ENCODE measurements at places on chromosomes 7 and 10.

GRCh38 chr7:44587843-44588711 is 6.0 kb upstream of the TMED4 start:
- peak; percentile 32 for DNase-seq

GRCh38 chr10:78985973-78986818 is 82.6 kb upstream of the ZMIZ1 start:
- no peak for DNase-seq

DNA sequence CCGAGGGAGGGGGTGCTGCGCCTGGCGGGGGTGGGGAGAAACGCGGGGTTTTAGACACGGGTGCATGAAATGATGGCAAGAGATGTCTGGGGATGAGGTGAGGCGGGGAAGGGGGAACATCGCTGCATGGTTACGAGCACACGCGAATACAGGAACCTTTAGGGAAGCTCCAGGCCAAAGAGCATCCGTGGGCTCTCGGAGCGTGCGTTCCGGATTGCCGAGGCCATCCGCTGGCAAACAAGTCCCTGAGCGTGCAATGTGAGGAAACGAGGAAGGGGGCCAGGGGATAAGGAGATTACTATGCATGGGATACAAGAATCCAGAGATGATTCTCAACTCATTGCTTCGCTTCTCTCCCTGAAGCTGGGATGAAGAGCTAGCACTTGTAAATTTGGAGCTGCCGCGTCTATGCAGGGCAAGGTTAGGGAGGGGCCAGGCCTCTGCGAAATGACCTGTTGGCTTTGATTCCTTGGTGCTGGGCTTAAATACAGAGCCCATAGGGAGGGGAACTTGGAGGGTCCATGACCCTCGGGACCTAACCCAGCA is 520 bp upstream of the WNT2 start:
- DNase-seq: no peak

DNA sequence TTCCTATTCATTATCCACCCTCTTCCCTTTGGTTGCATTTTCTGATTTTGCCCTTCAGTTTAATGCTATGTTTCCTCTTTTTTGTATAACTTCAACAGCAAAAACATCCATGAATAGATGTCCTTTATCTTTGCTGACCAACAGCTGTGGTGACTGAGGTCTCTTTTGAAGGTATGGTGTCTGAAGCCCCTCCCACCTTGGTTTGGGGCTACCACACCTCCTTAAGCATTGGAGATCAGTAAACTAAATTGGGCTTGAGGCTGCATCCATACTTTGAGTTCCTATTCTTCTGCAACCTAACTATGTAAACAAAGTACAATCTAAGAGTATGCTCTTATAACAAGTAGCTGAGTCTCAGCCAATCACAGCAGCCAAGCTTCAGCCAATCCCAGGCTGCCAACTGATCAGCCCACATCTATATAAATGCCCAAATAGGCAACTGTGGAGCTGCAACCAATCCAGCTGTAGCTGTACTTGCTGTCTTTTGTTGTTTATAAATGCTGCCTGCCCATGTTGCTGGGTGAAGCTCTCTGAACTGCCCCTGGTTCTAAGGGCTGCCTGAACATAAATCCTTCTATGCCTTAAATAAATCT is 69.4 kb upstream of the PDLIM1 start:
- no peak for DNase-seq

- DNase-seq: no peak
Observed at GRCh38 chr7:106485031-106485551, 175.9 kb downstream of the CCDC71L start.

DNA sequence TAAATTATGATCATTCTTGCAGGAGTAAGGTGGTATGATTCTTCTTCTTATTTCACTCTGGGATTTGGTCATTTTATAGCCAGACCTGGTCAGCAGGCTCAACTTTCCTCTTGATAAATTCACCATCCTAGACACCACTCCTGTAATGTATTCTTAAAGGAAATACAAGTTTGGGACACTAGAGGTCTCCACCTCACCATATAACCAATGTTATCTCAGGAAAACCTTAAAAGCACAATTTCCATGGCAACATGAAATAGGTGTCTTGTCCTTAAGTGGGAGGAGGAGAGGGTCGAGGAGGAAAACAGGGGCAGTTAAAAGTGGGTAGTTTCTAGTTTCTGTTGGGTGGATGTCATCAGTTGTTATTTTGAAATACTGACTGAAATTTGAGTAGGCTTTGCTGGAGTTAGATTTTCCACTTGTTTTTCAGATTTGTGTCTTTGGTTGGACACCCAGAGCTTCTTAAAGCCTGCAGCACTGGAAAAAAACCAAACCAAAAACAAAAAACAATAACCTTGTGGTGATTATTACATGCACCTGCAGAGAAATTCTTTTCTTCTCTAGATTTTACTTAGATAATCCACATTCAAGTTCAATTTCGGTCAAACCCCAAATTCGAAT is 163.1 kb downstream of the PRKCQ start:
- no peak for DNase-seq

DNA sequence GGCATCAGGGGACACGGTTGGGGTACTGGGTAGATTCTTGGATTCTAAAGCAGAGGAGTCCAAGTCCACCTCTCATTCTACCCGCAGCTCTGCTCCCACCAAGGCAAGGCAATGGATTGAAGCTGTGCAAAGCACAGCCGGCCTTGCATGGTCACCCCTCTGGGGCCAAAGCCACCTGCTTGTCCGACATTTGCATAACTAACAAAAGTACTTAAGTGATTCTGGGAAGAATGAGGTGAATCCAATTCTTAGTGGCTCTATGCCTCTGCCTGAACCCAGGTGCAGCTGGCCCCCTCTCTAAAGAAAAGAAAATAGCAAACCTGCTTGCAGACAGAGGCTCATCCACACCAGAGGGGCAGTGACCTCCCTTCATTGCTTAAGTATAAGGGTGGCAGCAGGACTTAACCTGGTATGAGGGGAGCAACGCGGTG is 10.7 kb upstream of the COBL start:
- DNase-seq: no peak

DNA sequence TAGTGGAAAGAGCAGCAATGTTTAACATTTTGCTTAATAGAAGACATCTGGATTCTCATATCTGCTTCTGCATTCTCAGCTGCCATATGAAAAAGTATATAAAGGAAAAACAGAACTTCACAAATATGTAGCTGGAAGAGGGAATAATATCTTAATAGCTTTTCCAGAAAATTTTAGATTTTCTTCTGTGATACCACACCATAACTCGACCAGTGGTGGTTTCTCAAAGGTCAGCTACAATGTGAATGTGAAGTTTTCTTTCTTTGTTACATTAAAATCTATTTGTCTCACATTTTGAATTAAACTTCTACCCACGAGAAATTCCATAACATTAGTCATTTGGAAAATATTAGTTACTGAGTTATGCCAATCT is 339.8 kb downstream of the PARD3 start:
- DNase-seq: no peak

DNA sequence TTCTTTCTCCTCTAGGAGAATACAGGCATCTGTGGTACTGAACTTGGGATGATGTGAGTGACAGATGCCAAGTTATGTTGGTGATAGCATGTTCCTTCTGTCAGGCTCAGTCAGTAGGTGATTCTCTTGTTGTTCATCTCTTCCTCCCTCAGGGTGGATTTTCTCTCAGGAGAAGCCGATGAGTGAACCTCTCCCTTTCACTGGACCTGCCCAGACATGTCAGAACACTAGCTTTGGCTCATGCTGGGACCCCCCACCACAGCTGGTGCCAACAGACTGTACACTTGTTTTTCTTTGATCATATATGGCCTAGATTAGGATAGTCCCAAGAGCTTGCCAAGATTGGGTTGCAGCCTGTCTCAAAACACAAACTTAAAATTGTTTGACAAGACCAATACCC is 129.4 kb downstream of the BMPER start:
- no peak for DNase-seq

DNA sequence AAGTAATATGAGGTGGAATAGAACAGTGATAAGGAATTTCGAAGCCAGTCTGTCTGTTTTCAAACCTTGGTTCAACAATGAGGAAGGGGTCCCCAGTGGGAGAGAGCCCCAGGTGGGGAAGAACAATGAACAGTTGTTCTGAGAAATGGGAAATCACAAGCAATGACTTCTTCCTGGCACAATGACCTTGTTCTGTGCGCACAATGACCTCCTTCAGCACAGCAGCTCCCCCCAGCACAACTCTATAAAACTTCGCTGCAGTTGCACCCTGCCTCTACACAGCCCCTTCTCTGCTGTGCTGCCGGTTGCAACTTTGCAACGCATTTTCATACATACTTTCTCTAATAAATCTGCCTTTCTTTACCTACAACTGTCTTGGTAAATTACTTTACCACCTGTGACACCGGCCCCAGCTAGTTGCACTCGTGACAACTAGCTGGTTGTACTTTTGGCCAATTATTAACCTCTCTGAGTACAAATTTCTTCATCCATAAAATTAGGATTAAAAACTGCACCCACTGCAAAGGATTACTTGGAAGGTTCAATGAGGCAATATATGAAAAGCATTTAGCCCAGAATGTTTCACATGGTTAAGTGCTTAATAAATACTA is 40.5 kb downstream of the ASB4 start:
- no peak for DNase-seq

DNA sequence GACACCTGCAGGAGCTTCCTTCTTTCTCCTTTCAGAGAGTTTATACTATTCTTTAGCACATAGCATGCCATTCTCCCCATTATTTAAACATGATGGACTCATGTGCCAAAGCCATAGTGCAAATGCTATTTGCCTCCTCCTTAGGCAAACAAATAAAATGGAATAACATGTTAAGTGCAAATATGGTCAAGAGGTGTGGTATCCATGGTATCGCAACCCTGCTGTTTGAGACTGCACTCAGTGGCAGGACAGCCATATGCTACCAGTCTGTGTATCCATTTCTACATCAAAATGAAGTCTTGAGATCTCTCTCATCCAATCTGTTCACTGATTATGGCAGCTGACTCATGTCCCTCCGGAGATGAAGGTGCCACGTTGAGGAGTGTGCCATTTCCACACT is 22.8 kb downstream of the HEPACAM2 start:
- no peak for DNase-seq

DNA sequence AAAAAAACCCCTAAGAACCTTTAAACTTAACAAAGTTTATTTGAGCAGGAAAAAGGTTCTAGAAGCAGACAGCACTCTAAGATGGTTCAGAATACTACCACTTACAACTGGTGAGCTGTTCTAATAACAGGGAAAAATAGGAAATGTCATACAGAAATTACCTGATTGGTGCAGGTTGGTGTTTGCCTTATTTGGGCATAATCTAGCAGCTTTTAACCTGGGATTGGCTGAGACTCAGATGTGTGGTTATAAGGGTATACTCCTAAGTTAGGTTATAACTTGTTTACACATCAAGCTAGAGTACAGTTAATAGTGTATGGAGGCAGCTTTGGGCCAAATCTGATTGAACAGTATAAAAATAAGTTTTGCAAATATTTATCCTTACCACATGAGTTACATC is 59.8 kb downstream of the MAPK8 start:
- DNase-seq: no peak

DNA sequence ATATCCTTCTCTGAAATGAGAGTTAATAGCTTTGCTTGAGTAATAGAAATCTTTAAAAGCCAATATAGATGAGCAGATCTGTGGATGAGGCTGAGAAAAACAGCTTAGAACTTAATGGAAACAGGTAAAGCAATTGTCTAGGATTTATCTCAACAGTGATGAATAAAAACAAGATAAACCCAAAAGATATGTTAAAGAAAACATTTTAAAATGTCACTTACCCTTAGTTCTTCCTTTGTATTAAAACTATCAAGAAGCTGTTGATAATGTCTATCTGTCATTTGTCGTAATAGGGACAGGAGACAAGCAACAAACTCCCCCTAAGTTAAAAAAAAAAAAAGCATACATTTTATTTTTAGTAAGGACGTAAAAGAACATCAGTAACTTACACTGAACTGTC is 272.1 kb upstream of the IMMP2L start:
- DNase-seq: no peak

DNA sequence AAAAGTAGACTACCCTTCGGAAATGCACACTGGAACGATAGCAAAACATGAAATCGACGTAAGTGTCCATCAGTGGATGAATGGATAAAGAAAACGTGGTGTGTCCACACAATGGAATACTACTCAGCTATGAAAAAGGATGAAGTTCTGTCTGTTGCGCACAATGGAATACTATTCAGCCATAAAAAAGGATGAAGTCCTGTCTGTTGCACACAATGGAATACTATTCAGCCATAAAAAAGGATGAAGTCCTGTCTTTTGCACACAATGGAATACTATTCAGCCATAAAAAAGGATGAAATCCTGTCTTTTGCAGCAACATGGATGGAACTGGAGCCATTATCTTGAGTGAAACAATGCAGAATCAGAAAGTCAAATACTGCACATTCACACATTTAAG is 591.8 kb downstream of the PTPRN2 start:
- no peak for DNase-seq

DNA sequence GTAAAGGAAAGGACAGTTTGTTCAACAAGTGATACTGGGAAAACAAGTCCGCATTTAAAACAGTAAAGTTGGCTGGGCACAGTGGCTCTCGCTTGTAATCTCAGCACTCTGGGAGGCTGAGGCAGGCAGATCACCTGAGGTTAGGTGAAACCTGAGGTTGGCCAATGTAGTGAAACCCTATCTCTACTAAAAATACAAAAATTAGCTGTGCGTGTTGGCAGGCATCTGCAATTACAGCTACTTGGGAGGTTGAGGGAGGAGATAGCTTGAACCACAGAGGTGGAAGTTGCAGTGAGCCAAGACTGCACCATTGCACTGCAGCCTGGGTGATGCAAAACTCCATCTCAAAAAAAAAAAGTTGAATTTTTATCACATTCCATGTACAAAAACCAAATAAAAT is 35.7 kb downstream of the ZNF92 start:
- DNase-seq: no peak

- no peak for DNase-seq
Observed at GRCh38 chr7:135095450-135095849, 52.4 kb upstream of the TMEM140 start.

- no peak for DNase-seq
Observed at GRCh38 chr7:99380032-99380822, 5.7 kb downstream of the ARPC1B start.

DNA sequence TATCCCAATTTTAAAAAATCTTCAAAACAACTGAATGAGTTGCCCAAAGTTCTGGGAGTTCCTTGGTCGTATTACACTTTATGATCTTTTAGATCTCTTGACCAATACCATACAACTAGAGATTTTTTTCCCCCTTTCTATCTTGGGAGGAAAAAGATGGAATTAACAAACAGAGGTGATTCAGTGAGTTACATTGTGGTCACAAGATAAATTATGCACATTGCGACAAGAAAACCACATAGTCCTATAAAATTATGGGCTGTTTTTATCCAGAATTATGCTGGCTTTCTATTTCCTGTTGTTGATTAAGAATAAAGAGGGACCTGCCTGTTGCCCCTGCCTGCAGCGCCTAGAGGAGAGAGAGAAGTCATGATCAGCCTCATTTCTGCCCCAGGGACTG is 8.2 kb upstream of the SGPL1 start:
- no peak for DNase-seq

DNA sequence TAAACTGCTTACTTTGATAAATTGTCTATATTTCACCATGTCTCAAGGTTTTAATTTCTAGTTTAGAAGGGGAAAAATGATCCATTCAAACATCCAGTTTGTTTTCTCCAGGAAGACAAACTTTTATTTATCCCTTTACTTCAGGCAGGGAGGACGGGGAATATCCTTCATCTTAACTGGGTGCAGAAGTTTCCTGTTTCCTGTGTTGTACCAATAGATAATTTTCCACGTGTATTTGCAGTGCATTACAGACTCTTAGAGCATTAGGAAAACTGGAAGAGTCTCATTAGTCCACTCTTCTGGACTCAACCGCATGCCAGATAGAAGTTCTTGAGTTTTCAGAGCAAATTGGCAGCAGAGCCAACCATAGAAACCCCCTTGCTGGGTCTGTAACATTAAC is 39.4 kb upstream of the PIP4K2A start:
- DNase-seq: no peak
